ENCODE measurements at places on chromosomes 11 and 22. TPM values are rescaled to one million over a fixed set of nuclear protein-coding genes. Genes with fewer than 3 reads are reported as not detected.

GRK2 gene
- 42.6 TPM for total RNA-seq

CRYBB2 gene
- not detected for total RNA-seq

CSRP3 gene
- total RNA-seq, result not detected

GAS2 gene
- total RNA-seq, result 2.3 TPM
